ENCODE measurements at places on chromosomes 2 and 18.

DNA sequence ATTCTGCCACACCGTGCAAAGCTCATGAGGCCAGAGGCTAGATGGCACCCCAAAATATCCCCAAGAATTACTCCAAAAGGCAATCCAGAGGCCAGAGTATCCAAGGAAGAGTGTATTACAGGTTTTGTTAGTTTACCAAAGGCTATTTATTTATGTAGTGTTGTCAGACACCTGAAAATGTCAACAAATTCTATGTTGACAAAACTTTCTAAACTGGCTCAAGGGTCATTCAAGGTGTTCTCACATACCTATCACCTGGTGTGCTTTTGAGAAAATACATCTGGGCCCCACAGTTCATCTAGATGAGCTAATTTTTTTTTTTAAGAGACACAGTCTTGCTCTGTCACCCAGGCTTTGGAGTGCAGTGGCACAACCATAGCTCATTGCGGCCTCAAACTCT, 12.4 kb upstream of the DTNB start:
- no peak for DNase-seq

DNA sequence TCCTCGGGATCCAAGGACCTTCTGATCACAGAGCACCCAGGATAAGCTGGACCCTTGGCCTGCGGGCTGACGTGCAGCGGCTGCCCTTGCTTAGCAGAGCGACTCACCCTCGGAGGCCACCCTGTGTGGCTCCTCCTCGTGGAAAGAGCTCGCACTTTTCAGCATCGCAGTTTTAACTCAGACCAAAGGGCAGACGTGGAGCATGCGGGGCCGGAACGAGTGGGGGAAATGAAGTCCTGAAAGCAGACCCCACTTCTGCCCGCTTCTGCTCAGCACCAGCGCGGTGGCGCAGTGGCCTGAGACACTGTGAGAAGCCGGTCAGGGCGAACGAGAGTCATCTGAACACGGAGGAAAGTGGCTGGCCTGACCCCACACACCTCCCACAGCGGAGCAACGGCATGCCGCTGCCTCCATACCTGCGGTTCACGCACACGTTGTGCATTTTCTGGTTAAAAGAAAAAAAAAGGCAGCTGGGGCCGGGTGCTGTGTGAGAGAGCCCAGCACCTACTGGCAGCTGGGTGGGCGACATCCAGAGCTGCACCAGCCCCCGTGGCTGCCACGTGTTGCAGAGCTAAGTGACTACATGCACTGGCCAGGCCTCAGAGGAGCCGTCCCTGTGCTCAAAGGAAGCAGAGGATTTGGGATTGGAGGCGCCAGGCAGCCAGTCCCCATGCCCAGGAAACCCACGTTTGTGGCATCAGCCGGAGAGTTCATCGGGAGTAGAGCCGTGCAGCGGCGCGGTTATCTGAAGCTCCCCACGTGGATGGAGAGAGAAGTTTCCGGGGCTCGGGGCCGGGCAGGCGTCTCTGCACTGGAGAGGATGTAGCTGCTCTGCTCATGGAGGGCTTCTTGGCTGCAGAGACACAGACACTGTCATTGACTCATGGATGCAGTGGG, 89.7 kb downstream of the USP40 start:
- no peak for DNase-seq

DNA sequence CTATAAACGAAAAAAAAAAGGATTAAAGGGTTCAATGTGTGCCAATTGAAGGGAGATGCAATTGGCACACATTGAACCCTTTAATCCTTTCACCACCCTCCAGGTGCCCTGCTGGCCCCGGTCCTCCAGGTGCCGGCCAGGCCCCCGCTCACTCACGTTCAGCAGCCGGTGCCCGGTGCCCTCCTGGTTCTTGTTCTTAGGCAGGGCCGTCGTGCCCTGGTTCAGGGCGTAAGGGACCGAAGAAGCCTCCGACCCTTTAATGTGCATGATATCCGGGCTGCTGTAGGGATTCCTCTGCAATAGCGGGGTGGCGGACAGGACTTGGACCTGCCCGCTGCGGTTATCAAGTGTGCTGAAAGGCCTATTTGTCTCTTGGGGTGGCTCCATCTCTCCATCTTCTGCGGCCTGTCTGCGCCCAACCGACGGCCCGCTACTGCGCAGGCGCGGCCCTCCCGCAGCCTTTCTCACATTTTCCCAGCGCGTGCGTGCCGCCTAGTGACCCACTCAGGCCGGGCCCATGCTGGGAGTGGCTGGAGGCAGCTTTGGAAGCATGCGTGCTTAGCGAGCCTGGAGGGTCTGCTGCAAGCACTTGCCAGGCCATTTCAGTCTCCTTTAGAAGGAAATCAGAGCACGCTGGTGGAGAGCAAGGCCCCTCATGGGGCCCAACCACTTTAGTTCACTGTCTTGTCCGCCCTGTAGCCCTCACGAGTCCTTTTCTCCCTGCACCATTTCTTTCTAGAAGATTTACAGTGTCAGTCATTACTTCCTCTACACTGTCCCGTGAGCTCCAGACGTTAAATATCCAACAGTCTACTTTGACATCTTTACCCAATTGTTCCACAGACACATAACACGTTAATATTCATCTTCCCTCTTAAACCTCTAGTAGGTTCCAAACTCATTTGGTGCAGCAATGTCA, 24.3 kb downstream of the TMEM237 start:
- DNase-seq = no peak

DNA sequence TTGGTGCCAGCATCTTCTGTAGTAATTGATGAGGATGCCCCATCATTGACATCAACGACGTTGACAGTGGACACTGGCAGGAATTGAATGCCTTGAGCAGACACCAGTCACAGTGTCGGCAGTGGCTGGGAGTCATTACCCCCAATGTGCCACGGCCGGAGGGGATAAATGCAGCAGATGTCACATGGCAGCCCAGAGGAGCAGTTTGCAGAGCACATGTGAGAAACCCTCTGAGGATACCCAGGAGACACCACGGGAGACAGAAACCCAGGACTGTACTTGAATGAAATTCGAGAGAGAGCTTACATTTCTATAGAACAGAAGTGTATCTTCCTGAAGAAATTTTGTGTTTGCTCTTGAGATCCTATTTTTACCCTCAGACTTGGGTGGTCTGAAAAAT, 409.1 kb upstream of the TNP1 start:
- DNase-seq = no peak

DNA sequence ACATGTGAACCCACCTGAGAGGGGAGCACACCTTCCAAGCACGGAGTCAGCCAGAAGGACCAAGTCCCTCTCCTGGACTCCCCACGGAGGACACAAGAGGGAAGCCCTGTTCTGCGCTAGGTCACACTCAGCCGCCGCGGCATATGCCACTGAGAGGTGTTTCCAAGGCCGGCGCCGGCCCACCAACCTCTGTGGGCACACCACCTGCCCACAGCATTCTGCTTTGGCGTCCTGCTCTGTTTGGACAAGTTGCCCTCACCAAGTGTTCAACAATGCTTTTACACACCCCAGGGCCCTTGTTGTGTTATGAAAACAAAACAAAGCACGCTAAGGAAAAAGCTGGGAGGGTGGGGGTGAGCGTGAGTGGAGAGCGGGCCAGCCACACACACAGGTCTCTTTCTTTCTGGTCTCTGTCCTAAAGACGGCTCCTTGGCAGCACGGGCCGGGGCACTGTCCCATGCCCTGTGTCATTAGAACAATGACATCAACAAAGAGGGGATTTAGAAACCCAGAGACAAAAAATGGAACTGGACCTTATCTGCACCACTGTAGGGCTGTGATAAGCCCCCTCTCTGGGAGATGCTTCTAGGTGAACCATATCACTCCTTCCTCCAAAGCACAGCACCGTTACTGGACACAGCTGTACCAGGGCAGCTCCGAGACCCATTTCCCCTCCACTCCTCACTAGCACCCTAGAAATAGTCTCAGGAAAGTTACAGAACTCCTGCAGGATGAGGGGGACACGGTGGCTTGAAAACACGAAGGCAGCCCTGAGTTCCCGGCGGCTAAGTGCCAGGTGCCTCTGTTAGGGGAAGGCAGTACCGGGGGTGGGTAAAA, 17.0 kb downstream of the SMAD7 start:
- no peak for DNase-seq

DNA sequence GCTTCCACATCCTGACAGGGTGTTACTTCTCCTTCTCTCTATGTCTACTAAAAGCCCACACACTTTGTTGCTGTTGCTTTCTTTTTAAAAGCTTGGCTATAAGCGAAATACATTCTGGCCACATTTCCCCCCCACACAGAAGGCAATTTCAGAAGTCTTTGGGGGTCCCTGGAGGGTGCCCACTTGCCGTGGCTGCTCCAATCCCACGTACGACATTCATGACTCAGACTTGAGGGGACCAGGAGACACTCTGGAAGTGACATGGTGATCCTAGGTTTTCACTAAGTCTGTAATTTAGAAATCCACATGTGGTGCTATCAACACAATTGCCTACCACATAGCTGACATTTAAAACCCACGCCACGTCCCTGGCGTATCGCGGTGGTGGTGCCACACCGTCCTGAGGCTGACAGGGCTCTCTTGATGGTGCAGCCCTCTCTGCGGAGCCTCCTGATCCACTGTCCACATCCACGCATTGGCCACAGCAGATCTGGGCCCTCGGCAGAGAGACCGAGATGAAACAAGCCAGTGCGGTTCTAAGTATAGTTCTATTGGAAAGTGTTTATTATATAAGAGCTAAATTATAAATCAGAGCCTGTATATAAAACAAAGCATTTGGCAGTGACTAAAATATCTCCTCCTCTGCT, 42.4 kb downstream of the CYP27C1 start:
- DNase-seq = no peak

GRCh38 chr2:197158591-197159550, 151.7 kb downstream of the ANKRD44 start:
- DNase-seq = no peak

DNA sequence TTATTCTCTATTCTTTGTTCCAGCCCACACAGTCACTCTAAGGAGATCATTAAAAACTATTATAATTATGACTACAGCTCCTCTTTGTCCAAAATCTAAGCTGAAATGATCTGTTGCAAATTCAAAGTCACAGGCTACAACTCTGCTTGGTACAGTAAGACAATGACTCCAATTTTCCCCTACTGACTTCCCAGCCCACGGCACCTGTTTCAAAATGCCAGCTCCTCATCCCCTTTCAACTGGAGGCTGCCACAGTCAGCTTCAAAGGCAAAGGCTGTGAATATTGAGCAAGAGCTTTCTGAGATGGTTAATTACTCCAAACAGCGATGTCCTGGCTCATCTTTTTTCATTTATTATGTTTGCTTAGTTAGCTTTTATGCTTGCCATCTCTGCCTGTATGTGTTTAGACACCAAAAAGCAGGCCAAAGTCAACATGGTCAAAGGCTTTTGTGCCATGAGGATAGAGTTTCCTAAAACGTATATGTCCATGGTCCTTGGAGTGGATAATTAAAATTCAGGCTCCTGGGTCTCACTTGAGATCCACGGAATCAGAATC, 141.1 kb downstream of the DOCK10 start:
- no peak for DNase-seq

GRCh38 chr2:119112770-119113488, 45.6 kb downstream of the C1QL2 start:
- no peak for DNase-seq

DNA sequence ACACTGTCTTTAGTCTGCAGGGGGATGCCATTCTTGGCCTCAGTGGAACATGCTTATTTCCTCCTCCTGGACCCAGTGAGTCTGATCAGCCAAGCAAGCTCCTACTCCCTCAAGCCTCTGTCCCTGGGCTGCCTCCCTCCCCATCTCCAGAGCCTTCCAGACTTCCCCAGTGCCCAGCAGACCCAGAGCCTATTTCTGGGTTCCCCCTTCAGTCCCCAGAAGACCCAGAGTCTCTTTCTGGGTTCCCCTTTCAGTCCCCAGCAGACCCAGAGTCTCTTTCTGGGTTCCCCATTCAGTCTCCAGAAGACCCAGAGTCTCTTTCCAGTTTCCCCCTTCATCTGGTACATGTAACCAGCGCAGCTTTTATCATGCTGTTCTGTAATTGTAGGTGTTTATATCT, 17.0 kb upstream of the PKDCC start:
- no peak for DNase-seq

DNA sequence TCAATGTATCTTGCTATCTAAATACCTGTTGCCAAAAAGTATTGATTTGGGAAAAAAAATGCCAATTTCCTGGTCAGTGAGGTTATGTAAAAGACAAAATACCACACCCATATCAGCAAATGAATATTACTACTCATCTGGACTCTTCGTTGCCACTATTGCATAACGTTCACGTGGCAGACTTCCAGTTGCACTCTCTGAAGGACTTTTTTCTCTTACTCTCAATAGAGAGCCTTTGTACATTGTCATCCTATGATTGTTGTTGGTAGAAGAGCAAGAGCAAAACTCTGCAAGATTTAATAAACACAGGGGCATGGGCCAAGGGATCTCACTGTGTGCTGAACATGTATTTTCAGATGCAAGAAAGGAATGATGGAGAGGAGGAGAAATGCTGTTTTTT, 689.8 kb downstream of the MBD2 start:
- no peak for DNase-seq

- no peak for DNase-seq
Measured at GRCh38 chr2:151350579-151351195, 6.7 kb upstream of the TNFAIP6 start.

GRCh38 chr2:83191316-83191715, 1267.8 kb downstream of the SUCLG1 start:
- DNase-seq = no peak

DNA sequence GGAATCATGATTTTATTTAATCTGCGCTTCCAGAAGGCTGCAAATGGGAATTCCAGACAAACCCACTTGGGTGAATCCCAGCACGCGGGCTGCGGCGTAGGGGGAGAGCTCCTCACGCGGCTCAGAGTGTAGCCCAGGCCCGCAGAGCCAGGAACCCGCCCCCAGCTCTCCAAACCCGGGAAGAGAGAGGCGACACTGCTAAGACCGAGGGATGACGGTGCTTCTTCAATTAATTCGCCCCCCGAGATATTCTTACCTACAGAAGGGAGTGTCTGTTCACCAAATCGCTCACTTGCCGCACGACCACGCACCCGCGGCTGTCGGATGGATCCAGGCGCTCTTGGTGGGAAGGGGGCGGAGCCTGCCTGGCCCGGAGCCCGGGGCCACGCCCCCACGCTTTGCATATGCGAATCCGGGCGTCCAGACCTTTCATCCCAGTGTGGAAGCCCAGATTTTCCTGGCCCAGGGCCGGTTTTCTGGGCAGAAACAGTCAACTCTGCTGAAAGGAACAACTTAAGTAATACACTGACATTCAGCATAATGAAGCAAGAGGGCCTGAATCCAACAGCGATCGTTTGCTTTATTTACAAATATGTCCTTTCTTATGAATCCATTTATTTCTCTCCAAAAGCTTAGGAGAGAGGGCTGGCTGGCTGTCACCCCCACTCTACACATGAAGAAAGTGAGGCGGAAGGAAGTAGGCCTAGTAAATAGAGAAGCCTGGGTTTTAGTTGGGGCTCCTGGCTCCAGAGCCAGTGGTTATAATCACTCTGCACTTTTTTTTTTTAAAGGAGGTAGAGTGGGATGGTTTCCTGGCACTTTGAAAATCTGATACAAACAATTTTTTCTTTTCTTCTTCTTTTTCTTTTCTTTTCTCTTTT, at the start of gene SLC19A3:
Gene SLC19A3 (minus strand): TSS at position 342 of the 881 bp plus-strand sequence. CDS start 15,710 bp downstream, outside the sequence.
- DNase-seq = no peak

- DNase-seq = no peak
Measured at GRCh38 chr2:15812187-15812780, 128.1 kb upstream of the MYCN start.

- no peak for DNase-seq
Measured at GRCh38 chr2:68756178-68756577, 21.6 kb downstream of the ARHGAP25 start.

- no peak for DNase-seq
Measured at GRCh38 chr2:129849559-129850160, 129.8 kb upstream of the RAB6C start.

GRCh38 chr2:56671973-56672569, 488.3 kb downstream of the CCDC85A start:
- no peak for DNase-seq

GRCh38 chr2:44906972-44907371, 34.5 kb upstream of the SIX3 start:
- no peak for DNase-seq

Data from activated naive CD4-positive, alpha-beta T cell treated with Interleukin-2 at 50 U/mL for 16 hours (primary cell).